ENCODE measurements at places on chromosomes 4 and X.

- no peak for DNase-seq
These were observed 43.3 kb upstream of the PRDM8 start for GRCh38 chr4:80153874-80154544.

- DNase-seq: no peak
These were observed 22.2 kb downstream of the SPINK2 start for GRCh38 chr4:56799161-56799759.

DNA sequence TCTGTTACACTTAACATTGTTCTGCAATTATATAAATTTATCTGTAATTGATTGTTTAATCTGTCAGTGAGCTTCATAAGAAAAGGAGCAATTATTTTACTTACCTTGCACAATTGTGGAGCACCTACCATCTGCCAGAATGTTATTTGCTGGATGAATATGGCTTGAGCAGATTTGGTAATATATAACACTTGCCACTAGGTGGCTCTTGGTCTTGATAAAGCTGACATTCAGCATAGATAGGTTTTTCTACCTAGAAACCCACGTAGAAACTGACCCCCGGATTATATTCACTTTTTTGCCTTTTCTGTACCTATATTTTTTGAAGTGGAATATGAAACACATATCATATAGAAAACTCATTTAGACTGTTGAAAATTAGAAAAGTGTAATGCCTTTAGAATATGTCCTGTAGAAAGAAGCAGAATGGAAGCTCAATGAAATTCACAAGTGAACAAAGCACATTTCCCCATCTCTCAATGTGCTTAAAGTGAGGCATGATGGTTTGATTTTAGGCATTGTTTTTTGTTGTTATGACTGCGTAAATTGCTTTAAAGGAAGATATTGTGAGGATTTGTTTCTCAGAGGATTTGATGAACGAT lies 9.5 kb downstream of the RBPJ start:
- DNase-seq: peak; percentile 45

DNA sequence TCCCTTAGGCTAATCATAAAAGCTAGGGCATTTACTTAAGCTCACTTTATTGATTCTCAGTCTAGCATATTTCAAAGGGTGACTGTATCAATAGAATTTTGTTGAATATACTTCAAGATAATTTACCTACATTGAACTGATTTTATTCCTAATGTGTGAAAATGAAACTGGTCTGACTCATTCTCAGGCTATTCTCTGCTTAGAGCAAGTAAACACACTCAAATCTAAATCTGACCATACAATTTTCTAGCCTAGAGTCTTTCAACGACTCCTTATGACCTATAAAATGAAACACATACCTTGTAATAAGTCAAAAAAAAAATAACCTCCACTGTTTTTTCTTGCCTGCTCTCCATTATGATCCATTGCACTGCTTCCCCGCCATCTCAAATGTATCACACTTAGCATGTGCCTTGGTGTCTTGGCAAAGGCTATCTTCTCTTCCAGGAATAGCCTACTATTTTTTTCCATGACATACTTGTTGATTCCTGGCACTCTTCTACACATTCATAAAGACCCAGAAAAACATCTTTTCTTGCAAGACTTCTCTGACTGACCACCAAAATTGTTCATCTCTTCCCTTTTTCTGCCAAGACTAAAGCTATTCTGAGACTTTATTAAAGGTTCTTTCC lies 965.1 kb upstream of the HS3ST1 start:
- no peak for DNase-seq

- DNase-seq: no peak
These were observed 12.9 kb upstream of the PAK3 start for GRCh38 chrX:111083081-111083480.

DNA sequence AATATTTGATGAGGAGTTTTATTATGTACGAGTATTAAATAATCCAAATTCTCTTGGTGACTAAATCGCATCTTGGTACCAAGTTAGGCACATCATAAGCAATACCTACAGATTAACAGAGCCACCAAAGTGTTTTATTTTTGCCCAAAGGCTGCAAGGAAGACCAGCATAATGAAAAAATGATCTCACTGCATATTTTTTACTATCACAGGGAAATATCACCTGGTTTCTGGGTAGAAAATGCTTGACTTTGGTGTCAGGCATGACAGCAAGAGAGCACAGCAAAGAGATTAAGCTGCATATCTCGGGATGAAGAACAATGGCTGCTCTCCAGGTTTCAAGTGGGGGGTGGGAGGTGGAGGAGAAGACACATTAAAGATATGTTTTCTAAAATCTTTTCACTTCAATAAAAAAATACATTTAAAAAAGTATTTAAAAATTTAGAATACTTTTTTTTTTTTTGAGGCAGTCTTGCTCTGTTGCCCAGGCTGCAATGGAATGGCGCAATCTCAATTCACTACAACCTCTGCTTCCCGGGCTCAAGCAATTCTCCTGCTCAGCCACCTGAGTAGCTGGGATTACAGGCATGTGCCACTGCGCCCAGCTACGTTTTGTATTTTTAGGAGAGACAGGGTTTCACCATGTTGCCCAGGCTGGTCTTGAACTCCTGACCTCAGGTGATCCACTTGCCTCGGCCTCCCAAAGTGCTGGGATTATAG lies 86.1 kb downstream of the FRYL start:
- DNase-seq: no peak

DNA sequence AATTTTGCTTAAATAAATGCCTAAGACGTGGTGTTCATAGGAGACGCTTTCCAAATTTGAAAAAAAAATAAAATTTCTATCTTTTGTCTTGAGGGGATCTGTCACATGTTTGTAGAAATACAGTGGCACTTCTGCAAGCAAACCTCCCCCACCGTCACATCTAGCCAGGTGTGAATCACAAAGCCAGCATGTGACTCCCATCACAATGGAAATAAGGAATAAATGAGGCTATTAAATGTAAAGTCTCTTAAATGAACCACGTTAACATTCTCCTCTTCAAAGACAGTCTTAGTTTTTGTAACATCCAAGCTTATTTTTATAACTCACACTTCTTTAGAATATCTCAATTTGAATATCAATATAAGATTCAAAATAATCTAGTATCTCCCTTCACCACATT lies 63.0 kb upstream of the CCSER1 start:
- no peak for DNase-seq

- DNase-seq: no peak
These were observed 2.4 kb upstream of the SLIT2 start for GRCh38 chr4:20249333-20249732.

DNA sequence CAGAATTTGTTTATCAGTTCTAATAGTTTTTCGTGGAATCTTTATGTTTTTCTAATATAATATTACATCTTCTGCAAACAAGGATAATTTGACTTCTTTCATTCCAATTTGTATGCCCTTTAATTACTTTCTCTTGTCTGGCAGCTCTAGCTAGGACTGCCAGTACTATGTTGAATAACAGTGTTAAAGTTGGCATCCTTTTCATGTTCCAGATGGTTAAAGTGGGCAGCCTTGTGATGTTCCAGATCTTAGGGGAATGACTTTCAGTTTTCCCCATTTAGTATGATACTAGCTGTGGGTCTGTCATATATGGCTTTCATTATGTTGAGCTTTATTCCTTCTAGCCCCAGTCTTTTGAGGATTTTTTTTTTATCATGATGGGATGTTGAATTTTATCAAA lies 220.6 kb upstream of the WDFY3 start:
- DNase-seq: no peak

GRCh38 chrX:122739770-122740169 lies 444.3 kb upstream of the GRIA3 start:
- DNase-seq: no peak

DNA sequence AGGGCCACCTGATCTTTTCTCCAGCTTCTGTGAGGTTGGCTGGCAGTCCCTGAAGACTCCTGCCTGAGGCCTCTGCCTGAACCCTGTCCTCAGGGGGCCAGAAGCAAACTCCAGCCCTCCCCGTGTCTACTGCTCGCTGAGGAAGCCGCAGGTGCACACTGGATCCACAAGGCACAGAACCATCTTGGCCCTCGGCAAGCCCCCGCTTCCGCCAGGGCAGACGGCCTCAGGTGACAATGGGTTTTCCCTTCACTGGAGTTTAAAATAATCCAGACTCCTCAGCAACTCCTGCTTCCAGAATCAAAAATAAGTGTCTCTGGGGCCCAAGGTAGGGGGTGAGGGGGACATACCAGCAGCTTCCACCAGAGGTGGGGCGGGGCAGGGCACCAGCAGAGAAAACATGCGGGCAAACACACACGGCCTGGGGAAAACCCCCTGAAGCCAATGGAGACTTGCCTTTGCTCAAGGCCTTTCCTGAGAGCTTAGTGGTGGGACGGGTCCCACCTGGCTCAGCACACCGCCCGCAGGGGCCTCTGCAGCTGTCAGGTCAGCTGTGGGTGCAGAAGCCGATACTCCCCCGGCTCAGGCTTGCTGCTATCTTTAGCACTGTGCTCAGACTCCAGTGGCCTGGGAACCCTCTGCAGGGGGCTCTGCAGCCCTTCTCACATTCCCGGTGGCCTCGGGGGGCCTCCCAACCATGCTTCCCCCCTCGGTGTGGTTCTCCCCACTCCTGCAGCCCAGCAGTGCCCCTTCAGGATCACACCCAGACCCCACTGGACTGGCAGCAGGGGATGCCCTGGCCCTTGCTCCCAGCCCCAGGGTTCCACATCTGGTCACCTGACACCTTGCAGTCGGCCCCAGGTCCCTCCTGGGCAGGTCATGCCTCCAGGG lies 1.9 kb downstream of the MYL5 start:
- DNase-seq: no peak
